ENCODE measurements at places on chromosomes 5 and 9.

- DNase-seq, result no peak
Observed at GRCh38 chr9:125601961-125602360, 105.0 kb downstream of the MAPKAP1 start.

DNA sequence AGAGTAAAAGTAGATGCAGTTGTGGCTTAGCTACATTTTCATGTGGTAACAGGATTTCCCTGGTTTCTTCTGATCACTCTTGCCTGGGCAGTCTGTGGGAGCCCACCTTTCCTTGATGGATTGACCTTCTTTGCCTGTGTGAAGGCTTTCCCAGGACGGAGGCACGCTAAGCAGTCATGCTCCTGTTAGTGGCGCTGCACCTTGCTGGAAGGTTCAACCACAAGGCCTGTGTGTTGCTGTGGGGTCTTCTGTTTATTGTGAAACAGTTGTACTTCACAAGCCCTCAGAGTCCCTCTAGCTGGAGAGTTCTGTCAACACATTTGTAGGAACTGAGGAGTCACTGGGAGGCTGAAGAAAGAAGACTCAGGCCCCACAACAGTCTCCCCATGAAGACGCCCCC is 402.0 kb downstream of the IRX1 start:
- no peak for DNase-seq

DNA sequence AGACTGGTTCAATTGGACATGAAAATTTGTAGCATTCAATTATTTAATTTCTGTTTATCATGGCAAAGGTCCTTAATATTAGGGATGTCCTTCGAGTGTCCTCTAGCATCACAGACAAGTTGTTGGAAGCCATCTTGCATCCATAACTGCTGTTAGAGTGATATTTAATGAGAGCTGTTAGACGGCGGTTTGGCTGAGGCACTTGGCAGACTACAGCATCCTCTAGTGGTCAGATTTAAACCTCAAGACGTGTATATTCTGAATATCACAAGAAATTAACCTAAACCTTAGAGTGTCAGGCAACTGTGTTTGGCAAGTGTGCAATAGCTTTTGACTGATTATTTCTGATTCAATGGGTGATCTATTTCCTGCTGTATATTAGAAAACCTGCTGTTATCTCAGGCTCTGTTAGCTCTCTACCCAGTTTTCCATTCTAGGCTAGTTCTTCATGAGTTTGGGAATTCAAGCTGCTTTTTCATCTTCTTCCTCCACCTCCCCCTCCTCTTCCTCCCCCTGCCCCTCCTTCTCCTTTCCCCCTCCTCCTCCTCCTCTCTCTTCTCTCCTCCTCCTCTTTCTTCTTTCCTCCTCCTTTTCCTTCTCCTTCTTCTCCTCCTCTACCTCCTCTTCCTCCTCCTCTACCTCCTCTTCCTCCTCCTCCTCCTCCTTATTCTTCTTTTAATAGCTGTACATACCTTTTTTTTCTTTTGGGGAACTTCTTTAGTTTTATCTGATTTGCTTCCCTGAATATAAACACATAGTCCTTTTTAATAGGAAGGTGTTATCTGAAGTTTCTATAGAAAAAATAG is 8.6 kb downstream of the SPINK1 start:
- peak; percentile 13 for DNase-seq

DNA sequence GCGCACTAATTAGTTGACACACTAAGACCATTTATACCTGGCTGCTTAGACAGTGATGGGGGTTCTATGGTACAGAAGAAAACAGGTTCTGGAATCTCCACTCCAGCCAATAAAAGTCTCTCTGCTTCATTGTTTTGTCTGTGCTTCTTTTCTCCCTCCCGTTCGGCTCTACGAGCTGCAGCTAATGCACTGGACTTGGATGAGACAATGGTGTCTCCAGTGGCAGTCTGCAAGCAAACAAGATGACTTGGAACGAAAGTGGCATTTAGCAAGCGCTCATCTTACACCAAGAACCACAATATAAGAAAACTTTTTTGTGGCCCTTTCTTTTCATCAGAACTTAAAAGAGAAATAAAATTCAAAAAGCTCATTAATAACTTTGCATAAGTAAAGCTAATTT is 30.2 kb downstream of the GFM2 start:
- DNase-seq, result no peak

GRCh38 chr9:126232461-126232860 is 94.2 kb upstream of the MVB12B start:
- DNase-seq, result no peak

- DNase-seq, result no peak
Observed at GRCh38 chr9:93245437-93245970, 61.6 kb downstream of the WNK2 start.

- DNase-seq, result no peak
Observed at GRCh38 chr5:159975462-159976019, 33.4 kb upstream of the TTC1 start.

GRCh38 chr5:10601246-10602030 is 37.6 kb downstream of the ANKRD33B start:
- no peak for DNase-seq

- no peak for DNase-seq
Observed at GRCh38 chr5:161256957-161257356, 289.6 kb downstream of the GABRB2 start.

DNA sequence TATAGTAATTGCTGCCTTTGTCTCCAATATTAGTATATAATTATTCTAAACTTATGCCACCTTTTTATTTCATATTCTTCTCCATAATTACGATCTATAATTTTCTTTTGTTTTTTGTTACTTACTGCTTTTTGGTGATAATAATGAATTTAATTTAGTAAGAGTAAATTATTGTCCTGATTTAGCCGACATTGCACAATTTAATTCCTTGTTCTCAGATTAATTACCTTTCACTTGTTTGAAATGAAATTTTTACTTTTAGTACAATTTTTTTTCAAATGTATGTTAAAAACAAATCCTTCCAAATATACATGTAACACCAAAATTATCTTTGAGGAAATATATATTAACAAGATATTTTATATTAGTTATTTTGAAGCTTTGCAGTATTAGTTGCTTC is 163.3 kb downstream of the GIN1 start:
- no peak for DNase-seq

- peak; percentile 74 for DNase-seq
Observed at GRCh38 chr5:54229041-54229780, 81.2 kb downstream of the ARL15 start.

DNA sequence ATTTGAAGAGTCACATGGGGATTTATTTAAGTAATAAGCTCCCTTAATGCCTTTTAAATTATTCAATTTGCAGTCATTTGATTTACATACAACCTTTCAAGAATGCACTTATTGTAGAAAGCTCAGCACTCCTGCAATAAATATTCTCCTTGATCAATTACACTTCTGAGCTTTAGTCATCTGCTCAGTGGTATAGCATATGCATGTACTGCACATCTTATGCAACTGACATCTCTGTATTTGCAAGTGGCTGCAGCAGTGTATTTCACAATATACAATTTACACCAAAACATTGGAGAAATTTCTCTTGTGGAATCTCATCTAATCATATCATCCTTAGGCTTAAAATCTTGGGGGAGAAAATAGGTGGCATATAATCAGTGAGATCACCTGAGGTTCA is 325.7 kb downstream of the SLF1 start:
- no peak for DNase-seq

DNA sequence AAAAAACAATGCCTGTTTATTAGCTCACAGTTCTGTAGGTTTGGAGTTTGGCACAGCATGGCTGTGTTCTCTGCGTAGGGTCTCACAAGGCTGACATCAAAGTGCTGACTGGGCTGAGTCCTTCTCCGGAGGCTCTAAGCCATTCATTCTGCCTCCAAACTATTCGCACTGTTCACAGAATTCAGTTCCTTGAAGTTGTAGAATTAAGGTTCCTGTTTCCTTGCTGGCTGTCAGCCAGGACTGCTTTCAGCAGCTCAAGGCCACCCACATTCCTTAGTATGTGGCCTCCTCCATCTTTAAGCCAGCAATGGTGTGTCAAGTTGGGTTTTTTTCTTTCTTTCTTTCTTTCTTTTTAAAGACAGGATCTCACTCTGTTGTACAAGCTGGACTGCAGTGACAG is 161.9 kb downstream of the CDH6 start:
- no peak for DNase-seq

DNA sequence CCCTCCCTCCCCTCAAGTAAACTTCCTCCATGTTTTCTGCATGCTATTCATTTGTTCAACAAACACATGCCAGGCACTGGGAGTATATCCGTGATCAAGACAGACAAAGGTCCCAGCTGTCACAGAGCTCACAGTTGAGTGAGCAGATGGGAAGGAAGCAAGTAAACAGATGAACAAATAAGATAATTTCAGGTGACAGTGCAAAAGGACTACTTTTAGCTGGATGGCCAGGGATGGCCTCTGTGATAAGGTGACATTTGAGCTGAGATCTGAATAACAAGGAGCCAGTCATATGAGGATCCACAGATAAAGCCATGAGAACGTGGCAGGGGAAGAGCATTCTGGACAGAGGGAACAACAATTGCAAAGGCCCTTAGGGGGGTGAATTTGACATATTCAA is 121.7 kb upstream of the RAD23B start:
- no peak for DNase-seq

DNA sequence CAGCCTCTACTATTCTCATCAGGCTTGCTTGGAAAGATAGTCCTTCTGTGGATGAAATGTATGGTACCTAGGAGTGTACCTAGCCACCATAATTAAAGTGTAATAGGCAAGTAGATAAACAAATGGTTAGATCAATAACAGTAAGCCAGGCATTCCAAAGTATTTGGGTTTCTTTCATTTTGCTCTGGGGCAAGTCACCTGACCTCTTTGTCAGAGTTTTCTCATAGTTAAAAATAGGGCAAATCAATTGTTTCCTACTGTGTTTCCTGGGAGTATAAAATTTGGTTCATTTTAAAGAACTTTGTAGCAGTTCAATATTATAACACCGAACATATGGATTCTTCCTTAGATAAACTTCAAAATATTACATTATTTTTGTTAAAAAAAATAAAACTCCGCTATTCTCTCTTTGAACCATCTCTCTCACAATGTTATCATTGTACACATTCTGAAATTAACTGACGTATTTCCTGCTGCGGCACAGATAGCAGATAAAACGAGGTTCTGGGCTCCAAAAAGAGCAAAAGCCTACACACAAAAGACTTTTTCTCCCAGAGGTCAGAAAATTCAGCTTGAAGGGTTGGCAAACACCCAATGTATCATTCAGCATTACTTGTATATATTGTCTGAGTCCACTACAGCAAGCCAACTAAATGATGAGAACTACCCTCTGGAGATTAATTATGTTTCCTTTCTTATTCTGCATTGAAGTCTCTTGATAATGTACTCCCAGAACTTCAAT is 267.9 kb downstream of the COX7C start:
- DNase-seq, result no peak

GRCh38 chr5:28708472-28708871 is 1670.1 kb upstream of the CDH9 start:
- DNase-seq, result no peak

GRCh38 chr5:157651623-157652376 is 438 bp downstream of the SOX30 start:
- peak; percentile 83 for DNase-seq

GRCh38 chr5:102654559-102655349 is 100.4 kb upstream of the PAM start:
- no peak for DNase-seq

DNA sequence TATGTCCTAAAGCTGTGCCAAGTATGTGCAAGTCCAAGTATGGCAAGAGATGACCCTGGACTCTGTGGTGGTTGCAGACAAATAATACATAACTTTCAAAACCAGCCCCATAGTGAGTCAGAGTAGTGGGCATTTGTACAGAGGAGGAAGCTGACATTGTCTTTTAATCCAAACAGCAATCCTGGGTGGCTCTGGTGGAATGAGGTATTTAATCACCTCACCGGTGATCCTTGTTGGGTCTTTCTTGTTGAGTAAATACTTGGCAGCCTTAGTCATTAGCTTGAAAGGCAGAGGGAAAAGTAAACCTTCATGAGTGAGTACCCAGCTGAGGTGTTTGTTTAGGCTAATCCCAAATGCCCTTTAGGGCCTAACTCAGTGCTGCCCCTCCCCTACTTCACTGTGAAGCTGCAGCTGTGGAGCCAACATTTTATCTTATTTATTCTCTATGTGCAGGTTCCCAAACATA is 148.7 kb upstream of the SLC12A2 start:
- no peak for DNase-seq

DNA sequence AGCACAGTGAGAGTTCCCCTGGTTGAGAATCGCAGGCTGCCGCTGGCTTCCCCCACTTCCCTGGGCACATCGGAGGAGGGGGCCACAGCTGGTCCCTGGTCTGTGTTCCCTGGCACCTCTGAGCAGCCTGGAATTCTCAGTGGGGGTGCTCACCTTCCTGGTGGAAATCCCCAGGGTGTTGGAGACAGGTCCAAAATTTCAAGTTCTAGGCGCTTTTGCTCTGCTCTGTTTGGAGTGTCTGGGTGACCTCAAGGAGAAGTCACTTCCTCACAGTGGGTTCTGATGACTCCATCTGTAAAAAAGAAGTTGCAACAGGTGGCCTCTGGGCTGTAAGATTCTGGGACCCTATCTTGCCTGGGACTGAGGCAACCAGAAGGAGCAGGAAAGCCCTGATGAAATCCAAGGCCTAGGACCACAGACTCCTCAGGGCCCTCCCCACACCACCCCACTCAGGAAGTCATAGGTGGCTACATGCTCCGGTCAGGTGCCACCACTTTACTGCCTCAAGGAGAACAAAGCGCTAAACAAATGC is at the start of gene TRAF1:
TSS of gene TRAF1 (minus strand) at position 400 of the 532 bp plus-strand sequence. CDS start 721 bp downstream, outside the sequence.
- DNase-seq, result no peak

GRCh38 chr9:21205204-21205603 is 1.7 kb downstream of the IFNA10 start:
- no peak for DNase-seq

DNA sequence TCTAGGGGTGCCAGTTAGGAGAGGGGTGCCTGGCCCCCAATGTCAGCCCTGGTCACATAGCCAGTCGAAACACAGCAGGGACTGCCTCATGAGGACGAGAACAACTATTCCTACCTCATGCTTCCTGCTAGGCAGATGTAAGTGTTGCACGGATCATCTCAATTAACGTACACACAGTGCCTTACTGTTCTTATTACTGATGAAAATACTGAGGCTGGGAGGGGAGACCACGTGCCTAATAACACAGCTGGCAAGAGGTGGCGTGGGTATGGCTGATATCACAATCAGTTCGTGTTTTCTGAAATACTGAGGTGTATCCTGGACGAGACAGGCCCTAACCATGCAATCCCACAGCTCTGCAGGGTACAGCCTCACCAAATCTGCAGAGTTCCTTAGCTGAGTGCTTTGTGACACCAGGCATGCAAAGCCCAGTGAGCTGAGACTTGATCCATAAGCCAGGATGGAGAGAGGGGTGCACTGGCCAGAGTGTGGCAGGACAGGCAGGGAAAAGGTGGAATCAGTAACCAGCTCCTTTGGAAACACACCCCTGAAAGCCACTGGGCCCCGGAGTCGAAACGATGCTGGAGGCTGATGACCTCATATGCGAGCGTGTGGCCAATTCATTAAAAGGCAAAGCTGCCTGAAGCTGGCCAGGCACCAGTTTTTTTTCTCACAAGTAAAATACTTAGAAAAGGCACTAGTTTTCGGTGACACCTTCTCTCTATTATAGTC is 63.9 kb downstream of the PRRT1B start:
- no peak for DNase-seq
